ENCODE measurements at places on chromosomes 5 and 9. TPM values are rescaled to one million over a fixed set of nuclear protein-coding genes. Genes with fewer than 3 reads are reported as not detected.

FOXD4L5 gene
- 0.15 TPM for total RNA-seq

ANXA2R gene
- total RNA-seq, result 1.7 TPM

PHYHD1 gene
- total RNA-seq, result 18.7 TPM

PCDHA13 gene
- under 0.01 TPM for total RNA-seq

DNLZ gene
- 14.6 TPM for total RNA-seq

DMRT2 gene
- not detected for total RNA-seq

ENTREP1 gene
- total RNA-seq, result under 0.01 TPM

IRX2 gene
- 2.0 TPM for total RNA-seq

TENT4A gene
- total RNA-seq, result 17.2 TPM

ENG gene
- 36.8 TPM for total RNA-seq

GLRA1 gene
- not detected for total RNA-seq

PCDHB10 gene
- total RNA-seq, result 0.66 TPM

NINJ1 gene
- 21.5 TPM for total RNA-seq

MARCHF11 gene
- total RNA-seq, result not detected

DMRTA1 gene
- 1.2 TPM for total RNA-seq

PKD2L2 gene
- total RNA-seq, result not detected

NOL6 gene
- total RNA-seq, result 28.3 TPM

SLC6A3 gene
- under 0.01 TPM for total RNA-seq

OTP gene
- not detected for total RNA-seq

ARHGEF39 gene
- total RNA-seq, result 2.9 TPM

ARL10 gene
- 12.1 TPM for total RNA-seq

PCDHGB6 gene
- 5.1 TPM for total RNA-seq

MEGF10 gene
- under 0.01 TPM for total RNA-seq

TMEM252 gene
- not detected for total RNA-seq

IRX1 gene
- not detected for total RNA-seq

NRARP gene
- 0.29 TPM for total RNA-seq

IFNB1 gene
- not detected for total RNA-seq

LCN10 gene
- not detected for total RNA-seq

IL9 gene
- total RNA-seq, result not detected

PTRH1 gene
- 15.0 TPM for total RNA-seq

OLFM1 gene
- 4.9 TPM for total RNA-seq

COQ4 gene
- 17.0 TPM for total RNA-seq

GZMA gene
- total RNA-seq, result not detected

IL17B gene
- not detected for total RNA-seq

TNC gene
- total RNA-seq, result 85.3 TPM

KCNIP1 gene
- total RNA-seq, result not detected

NFIB gene
- total RNA-seq, result 40.7 TPM

DOK3 gene
- total RNA-seq, result 1.8 TPM

ADGRV1 gene
- total RNA-seq, result 0.50 TPM

WNT8A gene
- not detected for total RNA-seq

CAPSL gene
- total RNA-seq, result not detected

NIM1K gene
- total RNA-seq, result 9.1 TPM

IL13 gene
- total RNA-seq, result not detected

SPATA31A3 gene
- not detected for total RNA-seq

CDK7 gene
- total RNA-seq, result 61.2 TPM
